Sciatic nerve (tissue), 2 donors: ENCODE measurements at places on chromosomes 4 and X. TPM values are rescaled to one million over a fixed set of nuclear protein-coding genes. Genes with fewer than 3 reads are reported as not detected.

The SLC4A4 gene
- 9.8 TPM for total RNA-seq

The FHL1 gene
- 174 TPM for total RNA-seq

The NAP1L2 gene
- 7.9 TPM for total RNA-seq

The CSAG1 gene
- not detected for total RNA-seq

The SCD5 gene
- 50.6 TPM for total RNA-seq

The MAGEA4 gene
- total RNA-seq: not detected

The MGAT4D gene
- total RNA-seq: not detected

The SH3BGRL gene
- total RNA-seq: 124 TPM

The IL3RA gene
- total RNA-seq: 17.5 TPM

The ATP1B4 gene
- total RNA-seq: not detected

The CENPI gene
- 4.9 TPM for total RNA-seq

The DLG3 gene
- 14.8 TPM for total RNA-seq

The ADH7 gene
- total RNA-seq: not detected

The CLIC2 gene
- total RNA-seq: 25.3 TPM

The TMEM150C gene
- total RNA-seq: 14.3 TPM

GRCh38 chr4:84916227-84916626 is 50.3 kb downstream of the WDFY3 start:
- DNase-seq: no peak

DNA sequence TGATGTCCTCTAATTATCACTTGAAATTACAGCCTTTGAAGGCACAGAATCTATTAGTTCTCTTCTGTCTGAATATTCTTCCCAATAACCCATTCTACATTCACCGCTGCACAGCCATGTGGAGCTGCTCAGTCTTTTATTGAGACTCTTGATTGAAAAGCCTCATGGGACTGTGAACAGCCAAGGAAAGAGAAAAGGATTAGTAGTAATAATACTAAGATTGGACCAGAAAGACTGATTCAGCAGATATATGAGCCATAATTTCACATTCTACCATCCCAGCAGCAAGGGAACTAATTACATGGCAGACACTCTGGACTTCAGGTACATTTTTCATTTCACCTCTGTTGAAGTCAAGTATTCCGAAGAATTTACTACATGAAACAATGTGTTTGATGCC is 2471.7 kb downstream of the ARAP2 start:
- DNase-seq: no peak

- no peak for DNase-seq
Measured at GRCh38 chr4:71095545-71095944, 102.1 kb downstream of the DCK start.

DNA sequence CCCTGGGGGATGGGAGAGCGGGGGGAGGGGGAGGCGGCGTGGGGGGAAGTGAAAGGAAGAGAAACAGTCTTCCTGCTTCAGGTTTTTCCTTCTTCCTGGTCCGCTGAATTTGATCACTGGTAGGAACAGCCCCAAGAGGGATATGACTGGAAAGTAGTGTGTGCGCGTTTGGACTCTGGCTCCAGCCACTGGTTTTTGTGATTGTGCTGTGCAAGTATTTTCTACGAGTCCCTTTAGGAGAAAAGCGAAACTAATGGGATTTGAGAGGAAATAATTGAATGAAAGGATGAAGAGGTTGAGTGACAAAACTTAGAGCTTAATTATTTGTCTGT is 836 bp downstream of the PRRG1 start:
- DNase-seq: no peak

- no peak for DNase-seq
Measured at GRCh38 chr4:147760176-147760575, 28.3 kb downstream of the ARHGAP10 start.

DNA sequence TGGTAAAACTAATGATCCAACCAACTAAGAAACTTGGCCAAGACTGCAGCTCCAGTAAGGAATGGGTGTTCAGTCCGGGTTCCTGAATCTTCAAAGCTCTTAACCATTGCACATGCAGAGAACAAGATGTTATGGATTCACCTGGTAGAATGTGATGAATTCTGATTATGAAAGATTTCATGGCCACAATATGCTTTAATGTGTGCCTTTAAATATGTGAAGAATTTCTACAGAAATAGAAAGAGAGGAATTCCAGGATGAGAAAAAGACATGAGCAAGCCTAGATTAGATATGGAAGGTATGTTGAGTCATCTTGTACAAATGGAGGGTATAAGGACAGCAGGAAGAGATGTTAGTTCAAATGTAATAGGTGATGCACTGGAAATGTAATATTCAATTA is 472.2 kb upstream of the TENM3 start:
- no peak for DNase-seq

DNA sequence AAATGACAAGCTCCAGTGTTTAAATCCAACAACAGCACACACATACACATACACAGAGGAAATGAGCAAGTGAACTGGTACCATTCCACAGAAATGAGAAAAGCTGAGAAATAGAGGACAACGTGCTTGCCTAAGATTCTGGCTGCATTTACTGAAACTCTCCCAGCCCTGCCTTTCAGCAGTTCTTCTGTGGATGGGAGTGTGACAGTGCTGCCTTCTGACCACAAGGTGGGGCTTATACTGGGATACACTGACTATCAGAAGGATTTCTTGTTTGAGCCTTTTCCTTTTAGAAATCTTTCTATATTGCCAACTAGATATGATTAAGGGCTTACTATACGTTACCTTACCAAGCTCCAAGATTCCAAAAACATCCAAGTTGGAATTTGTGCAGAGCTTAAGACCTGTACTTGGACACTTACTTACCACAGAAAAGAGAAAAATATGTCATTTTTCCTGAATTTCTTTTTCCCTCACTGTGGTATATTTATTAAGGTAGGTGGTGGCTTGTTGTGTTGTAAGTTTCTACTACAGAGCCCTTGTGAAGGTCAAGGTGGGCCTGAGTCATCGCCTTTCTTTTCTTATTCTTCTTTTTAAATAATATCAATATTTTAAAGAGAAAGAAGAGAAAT is 10.7 kb upstream of the CXCL8 start:
- DNase-seq: peak; percentile 79

- DNase-seq: no peak
Measured at GRCh38 chr4:186227221-186227620, at the start of gene KLKB1. TSS of gene KLKB1 (plus strand) at chr4:186227507. CDS start at chr4:186228196, 689 bp downstream.

DNA sequence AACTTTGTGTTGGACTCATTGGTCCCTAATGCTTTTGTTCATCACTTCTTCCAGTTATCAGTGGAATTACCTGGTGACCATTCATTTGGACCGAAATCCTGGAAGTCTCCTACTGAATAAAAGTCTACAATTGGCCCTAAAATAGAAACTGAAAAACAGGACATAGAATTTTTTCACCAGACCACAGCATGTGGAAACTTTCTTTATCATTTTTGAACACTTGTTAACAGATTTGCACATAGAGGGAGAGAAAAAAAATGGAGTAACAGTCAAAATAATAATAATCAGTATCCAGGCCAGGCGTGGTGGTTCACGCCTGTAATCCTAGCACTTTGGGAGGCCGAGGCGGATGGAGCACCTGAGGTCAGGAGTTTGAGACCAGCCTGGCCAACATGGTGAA is 7.1 kb downstream of the EPGN start:
- no peak for DNase-seq

DNA sequence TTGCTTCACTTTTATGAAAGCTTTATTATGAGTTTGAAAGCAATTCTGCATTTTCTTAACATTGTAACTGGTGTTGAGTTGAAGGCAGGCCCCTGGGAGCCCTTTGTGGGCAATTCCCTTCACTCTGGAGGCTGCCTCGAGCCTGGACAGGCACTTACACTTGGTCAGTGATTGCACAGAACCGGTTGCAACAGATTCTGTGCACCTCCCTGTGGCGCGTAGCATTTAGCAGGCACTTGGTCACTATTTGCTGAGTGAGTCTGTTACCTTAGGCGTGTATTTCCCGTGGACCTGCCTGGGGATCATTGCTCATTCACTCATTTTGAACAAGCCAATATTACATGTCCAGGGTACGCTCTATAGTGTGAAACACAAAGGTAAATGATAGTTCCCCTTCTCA is 80.4 kb downstream of the PTTG2 start:
- no peak for DNase-seq

DNA sequence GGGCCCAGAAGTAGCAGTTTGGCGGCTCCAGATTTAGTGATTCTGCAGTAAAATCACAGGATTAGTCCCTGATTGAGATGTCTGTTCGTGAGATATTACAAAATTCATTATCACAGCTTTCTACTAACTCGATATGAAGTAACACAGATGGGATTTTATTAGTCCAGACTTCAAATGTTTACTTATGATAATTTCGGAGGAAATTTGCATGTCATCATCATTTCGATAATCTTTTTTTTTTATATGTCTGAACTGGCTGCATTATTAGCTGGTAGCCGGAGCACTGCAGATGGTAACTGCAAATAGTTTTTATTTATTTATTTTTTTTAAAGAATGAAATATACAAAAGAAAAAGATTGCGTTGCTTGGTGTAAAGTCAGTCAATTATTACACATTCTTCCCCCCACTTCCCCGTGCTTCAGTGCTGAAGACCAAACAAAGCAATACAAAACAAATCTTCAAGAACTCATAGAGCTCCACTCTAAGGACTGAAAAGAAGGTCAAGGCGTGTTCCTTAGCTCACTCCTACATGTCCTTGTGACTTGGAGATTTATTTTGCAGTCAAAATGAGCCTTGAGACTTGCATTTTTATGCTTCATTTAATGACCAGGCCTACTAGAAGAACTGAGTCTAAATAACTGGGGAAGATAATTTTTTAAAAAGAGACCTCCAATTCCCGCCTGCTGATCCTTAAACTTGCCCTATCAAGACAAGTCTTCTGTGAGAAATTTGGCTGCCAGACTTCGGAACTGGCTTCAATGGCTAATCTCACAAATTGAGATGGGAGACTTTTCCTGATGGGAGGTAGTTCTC is 11.7 kb upstream of the PITX2 start:
- no peak for DNase-seq

- DNase-seq: no peak
Measured at GRCh38 chrX:134732676-134733075, 74.4 kb upstream of the PLAC1 start.

DNA sequence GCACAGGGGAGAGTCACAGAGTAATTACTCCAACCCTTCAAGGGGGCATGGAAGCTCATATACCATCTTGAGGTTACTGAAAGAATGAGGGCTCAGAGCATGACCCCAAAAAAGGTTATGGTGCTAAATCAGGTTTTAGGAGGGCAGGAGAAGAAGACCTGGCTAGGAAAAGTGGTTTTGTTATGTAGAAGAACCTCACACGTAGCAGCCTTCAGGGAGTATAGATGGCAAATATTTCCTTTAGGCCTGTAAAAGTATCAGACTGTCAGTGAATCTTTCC is 102.0 kb upstream of the PDE5A start:
- DNase-seq: no peak

DNA sequence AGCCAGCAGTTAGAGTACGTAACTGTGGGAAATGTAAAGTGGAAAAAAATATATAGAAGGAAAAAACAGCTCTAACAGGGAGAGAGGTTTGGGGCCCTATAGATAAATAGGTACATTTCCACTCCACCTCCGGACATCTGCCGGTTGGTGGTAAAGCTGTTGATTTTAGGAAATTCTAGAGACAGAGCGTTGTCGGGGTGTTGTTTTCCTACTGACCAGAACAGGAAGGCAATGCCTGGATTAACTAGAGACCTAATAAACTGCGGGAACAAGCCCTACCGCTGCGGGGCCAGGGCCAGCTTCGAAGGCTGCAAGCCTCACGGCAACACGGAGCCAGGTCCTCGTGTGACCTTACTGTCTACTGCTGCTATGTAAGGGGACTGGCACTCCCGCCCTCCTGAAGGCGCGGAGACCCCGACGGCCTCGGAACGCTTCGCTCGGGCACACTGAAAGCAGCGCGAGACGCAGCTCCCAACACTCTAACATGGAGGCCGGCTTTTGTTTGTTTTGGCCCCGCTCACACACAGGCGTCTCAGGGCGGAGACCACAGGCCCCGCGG is 702 bp upstream of the CDKN2AIP start:
- peak; percentile 76 for DNase-seq

- no peak for DNase-seq
Measured at GRCh38 chr4:83238393-83239248, 46.0 kb downstream of the COQ2 start.

DNA sequence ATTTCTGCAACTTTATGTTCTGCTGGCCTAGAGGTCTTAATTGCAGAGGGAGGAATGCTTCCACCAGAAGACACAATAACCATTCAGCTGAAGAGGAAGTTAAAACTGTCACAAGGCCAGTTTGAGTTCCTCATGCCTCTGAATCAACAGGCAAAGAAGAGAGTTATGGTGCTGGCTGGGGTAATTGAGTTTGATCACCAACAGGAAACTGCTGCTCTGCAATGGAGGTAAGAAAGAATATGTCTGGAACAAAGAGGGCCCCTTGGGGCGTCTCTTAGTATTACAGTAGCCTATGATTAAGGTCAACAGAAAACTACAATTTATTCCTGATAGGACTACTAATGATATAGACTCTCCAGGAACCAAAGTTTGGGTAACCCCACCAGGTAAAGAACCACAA is 744.0 kb downstream of the FSTL5 start:
- DNase-seq: no peak

DNA sequence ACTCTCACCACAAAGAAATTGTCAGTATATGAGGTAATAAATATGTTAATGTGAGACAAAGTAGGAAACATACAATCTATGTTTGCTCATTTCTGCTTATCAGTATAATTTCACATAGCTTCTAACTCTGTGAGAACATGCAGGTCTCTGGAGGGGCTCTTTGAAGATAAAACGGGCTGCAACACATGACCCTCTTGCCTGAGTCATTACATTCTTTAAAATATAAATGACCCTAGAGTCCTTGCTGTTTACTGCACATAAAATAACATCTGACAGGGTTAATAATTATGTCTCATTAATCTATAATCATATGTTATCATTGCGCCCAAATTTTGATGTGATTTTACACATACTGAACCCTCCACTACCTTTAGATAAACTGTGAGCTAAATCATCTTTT is 681.5 kb downstream of the ARAP2 start:
- no peak for DNase-seq

DNA sequence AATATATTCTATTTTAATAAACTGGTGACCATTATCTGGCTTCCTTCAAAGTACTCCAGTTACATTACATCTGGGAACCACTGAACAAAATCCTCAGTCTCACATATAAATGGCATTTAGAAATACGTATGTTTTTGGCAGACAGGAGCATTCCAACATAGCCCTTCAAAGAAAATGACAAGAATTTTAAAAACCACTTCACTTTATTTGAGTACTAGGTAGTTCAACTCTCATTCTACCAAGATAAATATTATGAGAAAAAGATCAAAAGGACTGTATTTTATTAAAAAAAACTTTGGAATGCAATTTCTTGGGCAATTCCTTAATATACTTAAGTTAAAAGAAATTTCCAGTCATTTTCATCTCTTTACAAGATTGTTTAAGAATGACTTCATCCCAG is 17.6 kb downstream of the TNIP3 start:
- DNase-seq: no peak

- no peak for DNase-seq
Measured at GRCh38 chrX:77946571-77946970, 22.9 kb downstream of the PGAM4 start.

GRCh38 chrX:45711231-45711630 is 510.6 kb upstream of the DIPK2B start:
- DNase-seq: no peak

DNA sequence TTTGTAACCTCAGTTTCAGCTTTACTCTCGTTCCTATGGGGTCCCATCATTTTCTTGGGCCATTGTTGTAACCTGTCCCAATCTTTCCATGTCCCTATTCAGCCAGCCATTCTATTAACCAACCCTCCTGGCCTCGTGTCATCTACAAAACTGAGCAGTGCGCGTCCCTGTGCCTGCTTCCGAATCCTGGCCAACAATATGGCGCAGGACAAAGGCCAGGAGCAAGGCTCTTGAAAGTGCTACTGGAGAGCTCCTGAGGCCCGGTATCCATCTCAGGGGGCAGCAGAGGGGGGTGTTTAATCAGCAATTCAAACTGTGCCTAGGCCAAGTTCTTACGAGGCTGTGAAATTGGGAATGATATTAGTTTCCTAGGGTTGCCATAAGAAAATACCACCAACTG is 41.2 kb upstream of the APLN start:
- DNase-seq: no peak
